ENCODE measurements at places on chromosomes 12 and 14. TPM values are rescaled to one million over a fixed set of nuclear protein-coding genes. Genes with fewer than 3 reads are reported as not detected.

GRCh38 chr12:12191008-12191407 lies 75.8 kb downstream of the LRP6 start:
- no peaks in the 10 kb centered on the region for H3K36me3 ChIP-seq
- H3K4me1 ChIP-seq, result peaks cover 4% of the 10 kb centered on the region
- H3K27ac ChIP-seq, result no peak overlapping the region
- no peak overlapping the region for H3K4me3 ChIP-seq
- H3K27me3 ChIP-seq, result no peaks in the 10 kb centered on the region

GRCh38 chr12:116319898-116320621 lies 42.6 kb upstream of the MED13L start:
- H3K36me3 ChIP-seq, result no peaks in the 10 kb centered on the region
- peaks cover 26% of the 10 kb centered on the region for H3K4me1 ChIP-seq
- peak overlapping the region; percentile 94 for H3K27ac ChIP-seq
- DNase-seq, result peak; percentile 97
- H3K27me3 ChIP-seq, result no peaks in the 10 kb centered on the region

DNA sequence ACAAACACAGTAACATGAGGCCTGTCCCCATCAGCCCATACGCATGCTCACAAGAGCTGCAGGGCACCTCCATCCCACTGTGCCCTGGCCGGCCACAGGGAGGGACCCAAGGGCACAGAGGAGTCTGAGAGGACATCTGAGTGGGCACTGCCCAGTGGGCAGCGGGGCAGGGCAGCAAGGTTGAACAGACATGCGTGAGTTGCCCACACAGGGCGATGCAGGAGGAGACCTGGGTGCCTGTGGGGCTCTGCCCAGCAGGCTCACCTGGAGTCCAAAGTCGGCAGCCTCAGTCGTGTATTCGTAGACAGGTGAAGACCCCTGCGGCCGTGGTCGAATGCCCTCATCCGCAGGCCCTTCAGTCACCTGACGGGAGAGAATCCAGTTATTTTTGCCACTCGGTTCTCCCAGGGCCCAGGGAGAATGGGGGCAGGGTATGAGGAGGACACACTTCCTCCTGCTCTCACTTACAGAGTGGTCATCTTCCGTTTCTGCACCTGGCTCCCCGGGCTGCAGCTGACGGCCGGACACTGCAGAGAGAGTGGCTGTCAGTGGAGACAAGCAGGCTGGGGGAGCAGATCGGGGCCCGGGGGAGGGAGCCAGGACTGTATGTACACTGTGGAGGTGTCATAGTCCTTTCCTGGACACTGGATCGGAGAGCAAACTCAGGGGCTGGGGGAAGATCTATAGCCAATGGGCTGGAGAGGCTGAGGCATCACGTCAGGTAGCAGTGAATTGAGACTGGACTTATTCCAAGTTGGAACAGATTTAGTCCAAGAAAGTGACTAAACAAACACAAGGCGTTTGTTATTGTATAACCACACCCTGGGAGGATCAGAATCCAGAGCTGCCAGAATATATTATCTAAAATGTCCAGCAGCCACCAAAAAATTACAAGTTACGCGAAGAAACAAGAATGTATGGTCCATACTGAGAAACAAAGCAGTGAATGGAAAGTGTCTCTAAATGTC lies 20.7 kb downstream of the AHNAK2 start:
- no peaks in the 10 kb centered on the region for H3K36me3 ChIP-seq
- H3K4me3 ChIP-seq, result no peak overlapping the region
- H3K4me1 ChIP-seq, result no peaks in the 10 kb centered on the region
- no peaks in the 10 kb centered on the region for H3K27me3 ChIP-seq

DNA sequence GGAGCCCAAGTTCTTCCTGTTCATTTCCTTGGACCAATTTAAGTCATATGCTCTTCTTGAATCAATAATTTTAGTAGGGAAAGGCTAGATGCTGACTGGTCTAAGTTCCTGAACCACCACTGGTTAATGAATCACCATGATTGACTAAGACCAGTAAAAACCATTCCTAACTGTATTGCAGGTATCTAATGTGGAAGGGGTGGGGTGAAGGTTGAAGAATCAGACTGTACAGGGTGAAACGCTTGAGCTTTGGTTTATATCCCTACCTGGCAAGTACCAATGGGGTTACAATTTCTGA lies 100.1 kb downstream of the DYRK2 start:
- no peaks in the 10 kb centered on the region for H3K36me3 ChIP-seq
- no peak overlapping the region for H3K4me3 ChIP-seq
- H3K27me3 ChIP-seq, result no peaks in the 10 kb centered on the region

GRCh38 chr12:105640761-105641160 lies 310.3 kb downstream of the C12orf75 start:
- no peak for DNase-seq
- no peaks in the 10 kb centered on the region for H3K27me3 ChIP-seq
- H3K4me1 ChIP-seq, result no peaks in the 10 kb centered on the region
- no peak overlapping the region for H3K4me3 ChIP-seq
- H3K27ac ChIP-seq, result no peak overlapping the region

- no peaks in the 10 kb centered on the region for H3K36me3 ChIP-seq
- H3K27me3 ChIP-seq, result no peaks in the 10 kb centered on the region
- no peak overlapping the region for H3K4me3 ChIP-seq
- H3K27ac ChIP-seq, result no peak overlapping the region
Observed at GRCh38 chr14:97902630-97903029, 1105.4 kb downstream of the VRK1 start.

GRCh38 chr14:55019968-55020554 lies 6.8 kb downstream of the WDHD1 start:
- H3K4me1 ChIP-seq, result peaks cover 14% of the 10 kb centered on the region
- 0 out of 2 replicates have a peak, but pooled peaks cover 4% of the 10 kb centered on the region for H3K36me3 ChIP-seq
- peak; percentile 52 for DNase-seq
- H3K4me3 ChIP-seq, result no peak overlapping the region
- H3K27me3 ChIP-seq, result no peaks in the 10 kb centered on the region

- H3K4me3 ChIP-seq, result no peak overlapping the region
- DNase-seq, result peak; percentile 20
- H3K36me3 ChIP-seq, result no peaks in the 10 kb centered on the region
Observed at GRCh38 chr14:22651586-22651985, 7.4 kb upstream of the OR6J1 start.

GRCh38 chr12:57936513-57936883 lies 4.9 kb upstream of the ATP23 start:
- peaks cover 10% of the 10 kb centered on the region for H3K4me1 ChIP-seq
- DNase-seq, result no peak
- no peaks in the 10 kb centered on the region for H3K36me3 ChIP-seq
- no peaks in the 10 kb centered on the region for H3K27me3 ChIP-seq

- H3K36me3 ChIP-seq, result no peaks in the 10 kb centered on the region
- H3K4me3 ChIP-seq, result no peak overlapping the region
- no peak overlapping the region for H3K27ac ChIP-seq
Observed at GRCh38 chr14:68491793-68492192, 301.1 kb downstream of the ZFP36L1 start.

DNA sequence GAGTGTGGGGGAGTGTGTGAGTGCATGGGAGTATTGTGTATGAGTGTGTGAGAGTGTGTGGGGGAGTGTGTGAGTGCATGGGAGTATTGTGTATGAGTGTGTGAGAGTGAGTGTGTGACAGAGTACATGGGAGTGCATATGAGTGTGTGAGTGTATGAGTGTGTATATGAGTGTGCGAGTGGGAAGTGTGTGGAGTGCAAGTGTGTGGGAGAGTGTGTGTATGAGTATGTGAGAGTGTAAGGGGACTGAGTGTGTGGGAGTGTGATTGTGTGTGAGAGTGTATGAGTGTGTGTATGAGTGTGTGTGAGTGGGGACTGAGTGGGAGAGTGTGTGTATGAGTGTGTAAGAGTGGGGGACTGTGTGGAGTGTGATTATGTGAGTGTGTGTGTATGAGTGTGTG lies 40.7 kb downstream of the PRIMA1 start:
- no peaks in the 10 kb centered on the region for H3K36me3 ChIP-seq
- no peaks in the 10 kb centered on the region for H3K27me3 ChIP-seq
- DNase-seq, result no peak
- H3K4me1 ChIP-seq, result no peaks in the 10 kb centered on the region

DNA sequence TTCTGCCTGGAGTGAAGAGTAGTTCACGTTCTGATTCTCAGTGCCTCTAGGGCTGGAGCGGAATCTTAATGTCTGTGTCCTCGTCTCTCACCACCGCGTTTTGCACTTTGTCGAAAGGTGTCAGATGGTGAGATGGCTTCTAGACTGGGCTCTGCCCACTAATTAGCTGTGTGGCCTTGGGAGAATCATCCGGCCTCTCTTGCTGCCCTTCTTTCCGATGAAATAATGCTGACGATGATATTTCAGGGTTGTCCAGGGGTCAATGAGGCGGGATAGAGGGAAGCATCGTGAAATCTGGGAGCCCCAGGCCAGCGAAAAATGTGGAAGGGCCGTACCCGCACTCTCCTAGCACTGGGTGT lies 811 bp upstream of the GALNT16 start:
- no peaks in the 10 kb centered on the region for H3K36me3 ChIP-seq
- H3K27me3 ChIP-seq, result peaks cover 23% of the 10 kb centered on the region
- peak overlapping the region; percentile 73 for H3K4me3 ChIP-seq
- no peak overlapping the region for H3K27ac ChIP-seq
- DNase-seq, result no peak

GRCh38 chr12:167959-168600 lies 45.9 kb downstream of the SLC6A12 start:
- no peak for DNase-seq
- H3K27me3 ChIP-seq, result peaks cover 20% of the 10 kb centered on the region
- no peaks in the 10 kb centered on the region for H3K4me1 ChIP-seq

DNA sequence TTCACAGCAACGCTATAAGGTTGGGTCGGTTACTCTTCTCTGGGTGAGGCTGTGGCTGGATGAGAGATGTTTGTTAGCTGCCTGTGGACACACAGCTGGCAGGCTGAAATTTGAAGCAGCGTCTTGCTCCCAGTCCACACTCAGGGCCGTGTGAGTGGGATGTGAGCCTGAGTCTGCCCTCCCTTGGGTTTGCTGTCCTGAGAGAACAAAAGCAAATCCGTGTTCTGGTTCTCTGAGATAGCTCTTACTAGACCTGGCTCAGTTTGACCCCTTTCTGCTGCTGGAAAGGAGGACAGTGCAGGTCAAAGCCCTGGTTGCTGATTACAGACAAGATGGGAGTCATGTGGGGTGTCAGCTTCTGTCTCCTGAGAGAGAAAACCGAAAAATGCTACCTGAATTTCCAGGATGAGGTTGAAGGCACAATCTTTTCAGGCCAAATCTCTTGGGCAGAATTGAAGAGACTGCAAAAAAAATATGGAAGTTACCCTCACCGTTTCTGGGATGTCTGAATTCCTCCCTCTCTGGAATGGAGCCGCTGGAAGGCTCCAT lies 270.8 kb downstream of the ZFP36L1 start:
- H3K4me3 ChIP-seq, result no peak overlapping the region
- no peak overlapping the region for H3K27ac ChIP-seq
- H3K4me1 ChIP-seq, result peaks cover 47% of the 10 kb centered on the region
- DNase-seq, result no peak
- no peaks in the 10 kb centered on the region for H3K36me3 ChIP-seq

GRCh38 chr14:61889914-61890351 lies 127.7 kb downstream of the SNAPC1 start:
- no peak overlapping the region for H3K27ac ChIP-seq
- no peak overlapping the region for H3K4me3 ChIP-seq
- H3K36me3 ChIP-seq, result no peaks in the 10 kb centered on the region
- peaks cover 13% of the 10 kb centered on the region for H3K27me3 ChIP-seq
- H3K4me1 ChIP-seq, result no peaks in the 10 kb centered on the region

DNA sequence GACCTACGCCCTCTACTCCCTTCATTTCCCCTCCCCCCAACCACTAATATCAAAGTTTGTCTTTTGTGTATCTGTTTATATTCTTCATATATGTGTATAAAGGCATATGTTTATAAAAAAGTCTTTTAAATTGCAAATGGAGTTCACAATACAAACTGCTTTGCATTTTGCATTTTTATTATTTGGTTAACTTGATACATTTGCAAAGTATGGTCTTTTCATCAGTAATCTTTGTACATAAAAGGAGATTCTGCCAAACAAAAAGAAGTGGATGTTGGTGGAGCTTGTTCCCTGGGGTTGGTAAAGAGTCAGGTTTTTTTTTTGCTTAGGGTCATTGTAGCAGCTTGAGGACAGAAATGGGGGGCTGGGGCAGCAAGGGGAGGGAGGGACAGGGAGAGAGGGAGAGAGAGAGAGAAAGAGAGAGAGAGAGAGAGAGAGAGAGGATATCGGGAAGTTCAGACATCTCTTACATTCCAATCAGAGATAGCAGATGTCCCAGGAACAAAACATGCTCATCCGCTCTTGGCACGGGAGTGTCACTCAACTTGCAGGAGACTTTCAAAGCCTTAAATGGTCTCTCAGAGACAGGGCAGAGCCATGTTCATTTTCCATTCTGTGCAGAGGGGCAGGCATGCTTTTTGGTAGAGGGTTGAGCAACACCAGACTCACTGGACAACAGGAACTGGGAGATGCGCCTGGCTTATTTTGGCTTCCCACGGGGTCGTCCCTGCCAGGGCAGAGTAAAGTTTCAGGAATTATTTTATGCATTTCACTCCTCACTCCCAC lies 44.8 kb upstream of the TBX5 start:
- DNase-seq, result no peak
- no peaks in the 10 kb centered on the region for H3K36me3 ChIP-seq
- H3K27ac ChIP-seq, result no peak overlapping the region
- peaks cover 11% of the 10 kb centered on the region for H3K27me3 ChIP-seq

DNA sequence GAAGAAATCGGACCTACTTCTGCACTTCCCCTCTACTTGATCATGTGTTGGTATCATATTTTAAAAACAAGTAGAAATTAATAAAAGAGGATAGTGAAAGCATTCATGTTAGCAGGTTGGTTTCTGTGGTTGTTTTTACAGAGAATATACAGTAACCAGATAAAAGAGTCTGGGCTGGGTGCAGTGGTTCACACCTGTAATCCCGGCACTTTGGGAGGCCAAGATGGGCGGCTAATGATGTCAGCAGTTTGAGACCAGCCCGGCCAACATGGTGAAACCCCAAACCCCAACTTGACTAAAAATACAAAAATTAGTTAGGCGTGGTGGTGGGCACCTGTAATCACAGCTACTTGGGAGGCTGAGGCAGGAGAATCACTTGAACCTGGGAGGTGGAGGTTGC lies 55.9 kb downstream of the LRP6 start:
- H3K4me3 ChIP-seq, result no peak overlapping the region
- H3K27me3 ChIP-seq, result no peaks in the 10 kb centered on the region
- H3K36me3 ChIP-seq, result no peaks in the 10 kb centered on the region
- H3K27ac ChIP-seq, result no peak overlapping the region
- peaks cover 18% of the 10 kb centered on the region for H3K4me1 ChIP-seq

GRCh38 chr14:31939934-31940333 lies 137.2 kb upstream of the ARHGAP5 start:
- peaks cover 13% of the 10 kb centered on the region for H3K4me1 ChIP-seq
- H3K36me3 ChIP-seq, result no peaks in the 10 kb centered on the region
- no peak overlapping the region for H3K27ac ChIP-seq
- no peak for DNase-seq

The TCL1B gene
- not detected for total RNA-seq

The ESYT1 gene
- 216 TPM for total RNA-seq

The SIRT4 gene
- not detected for total RNA-seq

The GPR68 gene
- 10.6 TPM for total RNA-seq

The TEAD4 gene
- 14.8 TPM for total RNA-seq

The GNPTAB gene
- 23.3 TPM for total RNA-seq

The BEST3 gene
- total RNA-seq, result not detected

The ERC1 gene
- total RNA-seq, result 23.3 TPM

The ATF7IP gene
- total RNA-seq, result 17.7 TPM

All from GM23248 (cell line).